NCI-H526 (cell line): ENCODE measurements at places on chromosomes 13 and 19.

- no peak for DNase-seq
Measured at GRCh38 chr19:54427586-54427985, 12.3 kb downstream of the TTYH1 start.

DNA sequence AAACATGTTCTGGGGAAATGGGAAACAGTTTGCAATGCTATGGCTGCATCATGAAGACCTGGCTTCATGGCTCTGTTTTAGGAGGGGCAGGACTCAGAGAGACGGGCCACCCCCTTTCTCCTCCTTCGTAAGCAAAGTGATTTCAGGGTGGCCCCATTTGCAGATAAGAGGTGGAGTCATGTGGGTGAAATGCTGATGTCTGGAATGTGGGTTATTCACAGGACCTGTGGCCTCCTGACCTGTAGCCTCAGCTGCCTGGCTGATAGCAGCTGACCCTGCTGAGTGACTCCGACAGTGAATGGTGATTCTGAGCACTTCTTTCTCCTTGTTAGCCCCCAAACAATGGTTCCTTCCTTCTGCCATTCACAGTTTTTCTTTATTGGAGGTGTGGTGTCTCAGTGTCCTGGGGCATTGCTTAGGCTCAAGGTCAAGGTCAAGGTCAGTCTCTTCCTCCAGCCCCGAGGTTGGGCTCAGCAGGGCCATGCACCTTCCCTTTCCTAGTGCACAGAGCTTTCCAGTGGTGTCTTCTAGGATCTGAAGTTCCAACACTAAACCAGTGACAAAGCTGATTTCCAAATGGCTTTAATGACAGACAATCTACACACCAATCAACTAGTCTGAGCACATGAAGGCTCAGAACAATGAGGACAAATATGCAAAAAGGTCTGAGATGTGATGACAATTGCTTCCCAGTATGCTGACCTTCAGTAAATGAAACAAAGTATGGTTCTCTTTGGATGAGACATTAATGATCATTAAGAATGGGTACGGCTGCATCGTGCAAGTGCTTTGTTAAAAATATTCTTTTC lies 49.6 kb upstream of the ANKRD10 start:
- DNase-seq, result no peak

DNA sequence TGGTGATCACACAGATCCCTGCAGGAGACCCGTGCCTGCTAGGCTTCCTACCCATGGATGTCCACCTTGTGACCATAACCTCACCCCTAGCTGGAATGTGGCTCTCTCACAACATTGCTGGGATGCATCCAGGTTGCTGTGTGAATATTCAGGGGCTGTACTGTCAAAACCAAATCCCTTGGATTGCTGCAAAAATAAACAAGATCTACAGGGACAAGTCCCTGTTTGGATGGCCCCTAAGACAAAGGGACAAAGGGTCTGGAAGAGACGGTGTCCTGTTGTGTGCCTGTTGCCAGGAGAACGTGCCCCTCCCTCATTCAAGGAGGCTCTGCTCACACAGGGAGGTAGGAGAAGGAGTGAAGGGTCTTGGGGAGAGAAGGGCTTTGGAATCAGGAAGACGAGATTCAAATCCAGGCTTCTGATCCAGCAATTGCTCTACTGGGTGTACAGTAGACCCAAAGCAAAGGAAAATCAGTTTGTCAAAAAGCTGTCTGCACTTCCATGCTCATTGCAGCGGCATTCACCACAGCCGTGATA lies 89.2 kb upstream of the WASF3 start:
- DNase-seq, result no peak

DNA sequence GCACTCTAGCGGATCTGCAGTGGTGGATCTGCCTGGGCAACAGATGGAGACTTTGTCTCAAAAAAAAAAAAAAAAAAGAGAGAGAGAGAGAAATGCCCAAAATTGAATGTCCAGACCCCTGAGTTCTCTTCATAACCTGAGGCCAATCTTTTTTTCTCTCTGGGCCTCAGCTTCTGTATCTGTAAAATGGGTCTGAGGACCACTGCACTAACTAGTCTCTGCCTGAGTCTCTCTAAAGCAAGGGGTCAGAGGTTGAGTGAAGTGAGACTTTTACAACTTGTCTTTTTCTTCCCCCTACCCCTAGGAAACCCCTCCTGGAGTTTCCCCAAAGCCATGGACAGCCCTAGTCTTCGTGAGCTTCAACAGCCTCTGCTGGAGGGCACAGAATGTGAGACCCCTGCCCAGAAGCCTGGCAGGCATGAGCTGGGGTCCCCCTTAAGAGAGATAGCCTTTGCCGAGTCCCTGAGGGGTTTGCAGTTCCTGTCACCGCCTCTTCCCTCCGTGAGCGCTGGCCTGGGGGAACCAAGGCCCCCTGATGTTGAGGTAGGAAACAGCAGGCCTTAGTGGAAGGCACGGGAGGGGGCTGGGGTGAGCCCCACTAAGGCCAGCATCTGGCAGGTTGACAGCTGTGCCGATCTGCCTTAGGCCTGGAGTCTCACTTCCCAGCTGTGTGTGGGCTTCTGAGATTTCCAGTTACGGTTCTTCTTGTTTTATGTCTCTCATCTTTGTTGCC lies 1.8 kb downstream of the TMEM91 start:
- peak; percentile 22 for DNase-seq

- DNase-seq, result no peak
Measured at GRCh38 chr19:50514346-50515167, 844 bp upstream of the ASPDH start.

- peak; percentile 7 for DNase-seq
Measured at GRCh38 chr19:34178274-34178610, 5.9 kb downstream of the LSM14A start.

- DNase-seq, result no peak
Measured at GRCh38 chr19:46356149-46357055, 9.5 kb downstream of the PPP5C start.

- no peak for DNase-seq
Measured at GRCh38 chr13:101454767-101455166, 2.3 kb downstream of the ITGBL1 start.

DNA sequence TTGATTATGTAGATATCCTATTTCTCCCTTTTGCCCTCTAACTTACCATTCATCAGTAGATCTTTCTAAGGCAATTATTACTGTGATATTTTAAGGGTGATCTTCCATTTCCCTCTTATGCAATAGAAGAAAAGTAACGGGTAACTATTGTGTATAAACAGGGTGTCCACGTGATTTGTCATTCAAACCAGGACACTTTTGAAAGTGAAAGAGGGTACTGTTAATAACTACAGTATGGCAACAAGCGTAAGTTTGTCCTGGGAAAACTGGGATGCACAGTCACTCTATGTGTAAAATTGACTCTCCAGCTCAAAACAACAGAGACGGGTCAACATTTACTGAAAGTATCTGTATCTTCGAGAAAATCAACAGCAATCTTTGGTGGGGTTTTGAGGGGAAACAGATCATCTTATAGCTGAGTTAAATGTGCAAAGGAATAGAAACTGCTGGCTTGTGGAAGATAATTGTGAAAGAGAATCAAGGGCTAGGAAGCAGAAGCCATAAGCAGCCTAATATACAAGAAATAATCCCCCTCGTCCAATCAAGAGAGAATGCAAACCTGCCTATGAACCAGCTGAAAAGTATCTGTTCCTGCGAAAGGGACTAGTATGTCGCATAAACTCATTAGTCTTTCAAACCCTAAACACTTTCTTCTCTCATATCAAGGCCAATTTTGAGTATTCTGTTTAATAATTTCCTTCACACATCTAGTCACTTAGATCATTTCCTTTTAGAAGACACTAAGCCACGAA lies 126.7 kb downstream of the FOXO1 start:
- no peak for DNase-seq

GRCh38 chr19:13985771-13986347 lies 20.3 kb downstream of the RFX1 start:
- DNase-seq, result no peak

DNA sequence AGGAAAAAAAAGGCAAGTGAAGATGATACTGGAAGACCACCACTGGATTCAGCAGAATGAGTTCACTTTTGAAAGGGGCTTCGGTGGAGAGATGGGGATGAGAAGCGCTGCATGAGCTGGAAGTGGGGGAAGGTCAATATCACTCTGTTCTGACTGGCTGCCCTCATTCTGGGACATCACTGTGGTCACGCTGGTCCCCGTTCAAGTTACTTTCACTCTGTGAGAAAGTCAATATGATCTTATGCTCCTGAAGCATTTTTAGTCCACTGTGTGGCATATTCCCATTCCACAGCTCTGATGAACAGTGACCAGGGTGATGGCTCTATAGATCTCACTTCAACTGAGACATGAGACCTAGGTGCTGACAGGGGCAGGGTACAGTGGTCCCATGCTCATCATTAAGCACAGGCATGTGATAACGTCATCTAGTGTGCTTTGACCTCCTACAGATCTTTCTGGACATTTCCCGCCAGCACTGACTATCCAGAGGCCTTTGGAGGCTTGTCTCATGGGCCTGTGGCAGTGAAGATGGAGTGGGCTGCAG lies 40.2 kb upstream of the GPR183 start:
- DNase-seq, result no peak

- peak; percentile 21 for DNase-seq
Measured at GRCh38 chr13:42990291-42991232, 1.5 kb downstream of the EPSTI1 start.

- no peak for DNase-seq
Measured at GRCh38 chr19:27652281-27652680, 1560.7 kb downstream of the UQCRFS1 start.

- DNase-seq, result no peak
Measured at GRCh38 chr19:15892012-15892411, 5.9 kb downstream of the CYP4F2 start.

DNA sequence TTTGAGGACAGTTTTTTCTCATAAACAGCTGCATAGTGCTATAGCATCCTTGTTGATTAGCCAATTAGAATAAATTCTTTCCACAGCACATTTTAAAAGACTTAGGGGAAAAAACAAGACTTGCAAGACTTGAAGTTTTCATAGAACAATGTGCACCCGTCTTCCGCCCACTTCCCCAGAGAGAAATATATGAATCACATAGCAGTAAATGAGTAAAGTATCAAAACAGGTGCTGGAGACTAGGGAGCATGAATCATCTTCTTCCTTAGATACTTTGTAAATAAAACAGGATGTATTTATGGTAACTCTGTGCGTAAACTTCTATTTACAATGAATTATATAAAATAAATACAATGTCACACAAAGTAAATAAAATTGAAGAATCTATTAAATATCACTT lies 75.1 kb downstream of the COL4A2 start:
- DNase-seq, result no peak
